ENCODE measurements at places on chromosomes 2 and 18.

DNA sequence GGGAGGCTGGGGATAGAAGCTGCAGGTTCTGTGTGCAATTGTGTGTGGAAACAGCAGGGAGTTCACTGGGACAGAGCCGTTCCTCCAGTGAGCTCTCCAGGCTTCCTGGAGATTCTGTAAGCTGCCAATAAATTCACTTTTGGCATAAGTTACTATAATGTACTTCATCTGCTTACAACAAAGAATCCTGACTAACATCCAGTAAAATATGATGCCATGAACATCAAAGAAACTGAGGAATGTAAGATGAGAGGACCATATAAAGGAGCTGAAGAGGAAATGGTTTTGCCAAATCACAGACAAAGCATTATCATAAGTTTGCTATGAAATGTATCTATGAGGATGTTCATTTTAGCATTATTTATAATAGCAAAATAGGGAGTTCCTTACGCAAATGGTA is 175.3 kb downstream of the KCNE4 start:
- DNase-seq, result no peak

DNA sequence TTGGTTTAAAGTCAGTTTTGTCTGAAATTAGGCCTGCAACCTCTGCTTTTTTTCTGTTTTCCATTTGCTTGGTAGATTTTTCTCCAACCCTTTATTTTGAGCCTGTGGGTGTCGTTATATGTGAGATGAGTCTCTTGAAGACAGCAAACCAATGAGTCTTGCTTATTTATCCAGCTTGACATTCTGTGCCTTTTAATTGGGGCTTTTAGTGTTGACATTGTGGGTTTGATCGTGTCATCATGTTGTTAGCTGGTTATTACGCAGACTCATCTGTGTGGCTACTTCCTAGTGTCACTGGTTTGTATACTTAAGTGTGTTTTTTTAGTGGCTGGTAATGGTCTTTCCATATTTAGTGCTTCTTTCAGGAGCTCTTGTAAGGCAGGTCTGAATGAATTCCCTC is 18.8 kb downstream of the TMEM87B start:
- DNase-seq, result no peak

DNA sequence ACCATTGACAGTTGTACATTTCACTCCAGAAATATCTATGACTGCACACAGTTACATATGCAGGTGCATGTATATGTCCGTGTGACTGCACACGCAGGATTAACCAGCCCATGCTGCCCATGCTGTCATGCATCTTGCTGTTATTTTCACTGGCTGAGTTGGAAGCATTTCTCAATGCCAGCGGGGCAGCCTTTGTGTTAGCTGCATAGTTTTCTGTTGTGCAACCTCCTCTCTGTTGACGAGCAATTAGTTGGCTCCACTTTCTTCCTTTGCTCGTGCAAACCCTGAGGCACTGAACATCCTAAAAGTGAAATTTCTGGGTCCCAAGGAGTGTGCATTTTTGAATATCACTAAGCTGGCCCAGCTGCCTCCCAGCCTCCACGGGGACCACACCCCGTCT is 133.4 kb upstream of the GLI2 start:
- DNase-seq, result no peak

DNA sequence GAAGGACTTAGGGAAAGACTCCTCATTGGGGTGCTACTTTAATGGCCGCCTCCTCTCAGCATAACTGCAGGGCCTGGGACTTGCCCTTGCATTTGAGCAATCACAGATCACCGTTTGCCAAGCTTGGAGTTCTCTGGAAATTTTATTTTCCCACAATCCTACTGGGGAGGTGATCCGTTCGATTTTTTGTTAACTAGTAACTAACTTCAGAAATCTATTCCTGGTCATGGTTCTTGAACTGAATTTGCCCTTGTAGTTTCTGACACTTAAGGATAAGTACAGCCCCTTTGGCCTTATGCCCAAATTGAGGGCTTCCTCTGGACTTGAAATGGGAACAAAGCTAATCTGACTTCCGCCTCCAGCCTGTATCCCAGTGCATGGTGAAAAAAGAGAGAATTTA is 60.5 kb upstream of the ST3GAL5 start:
- DNase-seq, result no peak

- DNase-seq, result no peak
These were observed 85.2 kb upstream of the RBBP8 start for GRCh38 chr18:22847867-22848451.

DNA sequence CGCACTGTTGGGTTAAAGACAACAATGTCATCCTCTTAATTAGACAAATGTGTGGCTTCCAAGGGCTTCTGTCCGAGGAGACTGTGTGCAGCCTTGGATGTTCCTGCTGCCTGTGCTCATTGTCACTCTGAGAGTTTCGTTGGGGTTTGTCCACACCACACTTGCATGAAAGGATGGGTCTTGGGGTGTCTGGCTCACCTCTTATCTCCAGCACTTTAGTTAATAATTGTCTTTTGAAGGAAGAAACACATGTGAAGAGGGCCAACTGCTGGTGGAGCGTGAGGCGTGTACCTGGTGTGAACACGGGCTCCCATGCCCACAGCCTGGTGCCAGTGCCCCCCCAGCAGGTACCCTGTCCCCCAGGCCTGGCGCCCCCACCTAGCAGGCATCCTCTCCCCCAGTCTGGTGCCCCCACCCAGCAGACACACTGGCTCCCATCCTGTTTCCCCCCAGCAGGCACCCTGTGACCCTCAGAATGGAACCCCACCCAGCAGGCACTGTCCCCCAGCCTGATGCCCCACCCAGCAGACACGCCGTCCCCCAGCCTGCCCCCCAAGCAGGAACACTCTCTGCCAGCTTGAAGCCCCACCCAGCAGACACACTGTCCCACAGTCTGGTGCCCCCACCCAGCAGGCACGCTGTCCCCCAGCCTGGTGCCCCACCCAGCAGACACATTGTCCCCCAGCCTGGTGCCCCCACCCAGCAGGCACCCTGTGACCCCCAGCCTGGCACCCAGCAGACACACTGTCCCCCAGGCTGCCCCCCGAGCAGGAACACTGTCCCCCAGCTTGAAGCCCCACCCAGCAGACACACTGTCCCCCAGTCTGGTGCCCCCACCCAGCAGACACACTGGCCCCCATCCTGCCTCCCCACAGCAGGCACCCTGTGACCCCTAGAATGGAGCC is 96.3 kb upstream of the TMEM18 start:
- no peak for DNase-seq

- DNase-seq, result no peak
These were observed 559.3 kb upstream of the PIK3C3 start for GRCh38 chr18:41395695-41396094.

- DNase-seq, result no peak
These were observed 48.0 kb upstream of the RMND5A start for GRCh38 chr2:86672027-86672545.

DNA sequence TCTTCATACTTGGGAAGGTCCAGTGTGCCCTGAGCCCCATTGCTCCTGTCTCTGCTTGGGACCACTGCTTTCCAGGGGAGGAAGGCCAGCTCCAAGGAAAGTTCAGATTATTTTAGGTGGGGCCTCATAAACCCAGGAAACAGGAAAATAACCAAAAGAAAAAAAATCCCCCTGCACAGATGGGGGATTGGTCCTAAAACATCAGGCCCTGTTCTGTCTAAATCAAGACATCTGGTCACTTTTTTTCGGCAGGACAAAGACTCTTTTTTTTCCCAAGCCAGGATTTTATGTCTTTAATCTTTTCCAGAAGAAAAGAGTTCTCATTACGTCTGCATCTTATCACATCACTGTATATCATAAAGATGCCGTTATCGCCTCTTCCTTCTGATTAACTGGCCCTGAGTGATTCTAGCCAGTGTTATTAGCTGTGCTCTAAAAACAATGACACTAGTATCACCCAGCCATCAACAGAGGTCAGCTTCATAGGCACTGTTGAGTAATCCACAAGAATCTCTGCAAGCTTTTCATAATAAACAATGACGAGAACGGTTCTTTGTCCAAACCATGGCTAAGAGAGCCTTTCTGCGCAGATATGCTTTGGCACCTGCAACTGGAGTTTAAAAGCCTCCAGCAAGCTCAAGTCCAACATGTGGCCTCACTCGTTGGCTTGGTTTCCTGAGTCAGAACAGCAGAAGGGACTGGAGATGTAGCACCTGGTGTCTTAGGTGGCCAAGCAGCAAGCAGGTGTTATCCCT is 138.2 kb downstream of the VAPA start:
- no peak for DNase-seq

- DNase-seq, result no peak
These were observed 78.5 kb downstream of the PPP1R1C start for GRCh38 chr2:182064019-182064778.

DNA sequence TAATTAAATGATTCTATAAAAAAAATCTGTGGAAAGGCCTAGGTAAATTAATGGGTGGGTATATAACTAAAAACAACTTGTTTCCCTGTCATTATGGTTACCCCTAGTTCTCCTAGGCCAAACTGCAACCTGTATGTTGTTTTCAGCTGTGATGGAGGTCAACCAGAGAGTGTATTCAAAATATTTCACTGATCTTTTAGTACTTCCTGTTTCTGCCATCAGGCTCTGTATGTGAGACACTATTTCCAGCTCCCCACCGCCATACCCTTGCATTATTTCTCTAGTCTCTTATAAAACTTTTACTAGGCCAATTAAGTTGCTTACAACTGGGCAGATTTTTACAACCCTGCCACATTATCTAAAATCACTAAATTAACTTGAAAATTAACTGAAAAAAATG is 21.0 kb upstream of the CDKL4 start:
- no peak for DNase-seq

DNA sequence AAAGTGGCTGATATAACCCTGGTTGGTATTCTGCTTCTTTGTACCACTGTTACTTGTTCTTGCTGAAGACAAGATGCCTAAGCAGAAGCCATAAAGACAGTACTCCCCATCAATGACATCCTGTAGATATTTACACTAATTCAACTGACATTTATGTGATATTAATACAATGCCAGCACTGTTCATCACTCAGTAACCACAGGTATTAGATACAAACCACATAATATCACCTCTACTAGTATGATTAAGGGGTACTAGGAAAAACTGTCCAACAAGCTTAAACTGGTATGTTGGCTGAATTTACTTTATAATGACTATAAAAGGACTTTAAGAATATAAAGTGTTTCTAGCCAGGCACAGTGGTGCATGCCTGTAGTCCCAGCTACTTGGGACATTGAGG is 65.8 kb downstream of the RTN4 start:
- no peak for DNase-seq

- DNase-seq, result no peak
These were observed 24.2 kb upstream of the FHOD3 start for GRCh38 chr18:36273347-36273746.

- no peak for DNase-seq
These were observed 48.4 kb upstream of the ANKRD44 start for GRCh38 chr2:197358931-197359330.

- no peak for DNase-seq
These were observed 301.5 kb upstream of the TFPI start for GRCh38 chr2:187855689-187856088.

DNA sequence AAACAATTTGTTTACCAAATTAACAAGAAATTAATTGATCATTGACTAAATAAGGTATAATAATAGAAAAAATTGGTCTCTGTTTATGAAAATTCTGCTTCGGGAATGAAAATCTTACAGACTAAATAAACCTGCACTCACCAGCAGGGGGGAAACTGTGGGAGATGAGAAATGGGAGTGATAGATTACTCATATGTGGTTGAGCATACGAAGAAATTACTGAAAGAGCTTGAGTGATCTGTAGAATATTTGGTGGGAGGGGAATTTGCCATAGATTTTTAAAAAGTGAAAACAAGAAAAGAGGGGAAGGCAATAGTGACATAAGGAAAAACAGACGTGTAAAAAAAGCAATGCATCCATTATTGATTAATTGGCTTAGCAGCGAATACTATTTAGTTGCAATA is 2.2 kb downstream of the HMSD start:
- DNase-seq, result peak; percentile 44

GRCh38 chr2:153917570-153917969 is 45.8 kb downstream of the GALNT13 start:
- DNase-seq, result no peak

GRCh38 chr2:159903443-159904126 is 105.6 kb upstream of the CD302 start:
- DNase-seq, result peak; percentile 43

DNA sequence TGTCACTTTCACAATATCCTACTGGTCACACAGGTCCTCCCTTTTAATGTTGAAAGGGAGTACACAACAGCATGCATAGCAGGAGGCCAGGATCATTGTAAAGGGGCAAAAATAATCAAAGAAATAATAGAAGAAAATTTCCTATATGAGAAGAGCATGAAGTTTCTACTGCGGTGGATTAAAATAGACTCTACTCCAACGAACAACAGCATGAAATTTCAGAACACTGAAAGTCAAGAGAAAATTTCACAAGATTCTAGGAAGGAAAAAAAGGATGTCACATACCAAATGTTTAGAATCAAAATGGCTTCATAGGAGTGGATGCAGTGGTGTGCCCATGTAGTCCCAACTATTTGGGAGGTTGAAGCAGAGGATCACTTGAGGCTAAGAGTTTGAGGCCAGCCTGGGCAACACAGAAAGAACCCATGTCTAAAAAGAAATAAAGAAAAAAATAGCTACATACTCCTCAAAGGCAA is 72.0 kb upstream of the EPAS1 start:
- no peak for DNase-seq

GRCh38 chr2:223235986-223236385 is 184.0 kb downstream of the KCNE4 start:
- no peak for DNase-seq

GRCh38 chr2:64992990-64993389 is 3.8 kb downstream of the SLC1A4 start:
- no peak for DNase-seq

DNA sequence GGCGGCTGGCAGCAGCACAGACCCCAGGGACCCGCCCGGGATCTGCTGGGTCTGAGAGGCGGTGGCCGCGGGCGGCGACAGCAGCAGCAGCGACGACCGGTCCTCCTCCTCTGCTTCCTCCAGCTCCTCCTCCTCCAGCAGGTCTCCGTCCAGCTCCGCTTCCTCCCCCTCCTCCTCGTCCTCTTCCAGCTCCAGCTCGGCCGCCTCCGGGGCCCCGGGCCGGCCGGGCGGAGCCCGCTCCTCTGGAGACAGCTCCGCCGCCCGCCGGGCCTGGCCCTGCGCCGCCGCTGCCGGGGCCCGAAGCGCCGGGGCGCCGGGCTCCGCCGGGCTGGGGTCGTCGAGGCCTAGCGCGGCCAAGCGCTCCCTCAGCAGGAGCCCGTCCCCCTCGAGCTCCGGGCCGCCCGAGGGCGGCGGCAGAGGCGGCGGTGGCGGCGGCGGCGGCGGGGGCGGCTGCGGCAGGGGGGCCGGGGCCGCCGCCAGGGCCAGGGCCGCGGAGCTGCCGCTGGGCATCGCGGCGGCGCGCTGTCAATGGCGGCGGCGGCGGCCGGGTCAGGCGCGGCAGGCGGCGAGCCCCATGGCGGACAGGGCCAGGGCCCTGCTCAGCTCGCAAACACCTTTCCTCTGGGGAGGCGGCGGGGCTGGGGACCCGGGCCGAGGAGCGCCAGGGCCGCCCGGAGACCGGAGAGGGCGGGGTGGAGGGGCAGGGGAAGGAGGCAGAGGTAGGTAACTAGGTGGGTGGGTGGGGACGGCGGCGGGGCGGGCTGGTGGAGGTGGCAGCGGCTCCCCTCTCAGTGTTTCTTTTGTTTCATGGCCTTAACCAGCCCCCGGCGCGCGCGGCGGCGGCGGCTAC is 445 bp downstream of the MEX3C start:
- DNase-seq, result peak; percentile 44
